CD4-positive, CD25-positive, alpha-beta regulatory T cell (primary cell): ENCODE measurements at places on chromosomes 1 and 21. TPM values are rescaled to one million over a fixed set of nuclear protein-coding genes. Genes with fewer than 3 reads are reported as not detected.

DNA sequence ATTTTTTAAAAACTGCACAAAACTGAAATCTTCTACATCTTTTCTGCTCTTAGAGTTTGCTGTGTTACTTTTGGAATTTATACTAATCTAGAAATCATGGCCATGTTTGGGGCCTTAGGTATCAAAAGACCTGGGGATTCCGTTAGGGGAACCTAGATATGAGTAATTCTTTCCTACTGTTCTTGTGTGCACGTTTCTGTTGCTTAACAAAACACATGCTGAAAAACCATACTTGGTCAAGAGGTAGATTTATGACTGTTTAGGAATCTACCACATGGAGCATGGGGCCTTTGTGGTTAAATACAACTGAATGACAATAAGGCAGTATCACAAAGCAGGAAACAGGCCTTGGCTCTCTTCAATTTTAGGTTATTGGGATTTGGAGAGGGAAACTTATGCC is 291.9 kb upstream of the USP25 start:
- no peak for DNase-seq

DNA sequence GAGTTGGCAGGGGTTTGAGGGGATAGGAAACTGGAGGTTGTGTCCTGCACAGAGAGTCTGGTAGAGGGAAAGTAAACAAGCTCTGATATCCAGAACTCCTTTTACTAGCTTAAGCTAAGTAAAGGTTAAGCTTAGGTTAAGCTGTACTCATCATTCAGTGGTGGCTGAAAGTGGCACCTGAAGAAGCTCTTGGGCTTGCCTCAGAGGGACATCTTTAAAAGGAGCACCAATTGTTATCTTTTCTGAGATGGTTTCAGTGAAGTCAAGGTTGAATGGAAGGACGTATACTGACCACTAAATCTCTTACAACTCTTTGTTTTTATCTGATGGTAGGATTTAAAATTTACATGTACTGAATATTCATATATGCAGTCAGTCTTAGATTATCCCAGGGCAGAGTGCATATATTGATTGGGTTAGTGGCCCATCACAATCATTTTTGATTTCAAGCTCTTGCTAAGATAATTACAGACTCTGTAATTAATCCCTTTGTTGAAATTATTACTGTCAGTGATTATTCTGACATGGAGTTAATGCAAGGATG is 43.3 kb downstream of the S1PR1 start:
- DNase-seq, result no peak

DNA sequence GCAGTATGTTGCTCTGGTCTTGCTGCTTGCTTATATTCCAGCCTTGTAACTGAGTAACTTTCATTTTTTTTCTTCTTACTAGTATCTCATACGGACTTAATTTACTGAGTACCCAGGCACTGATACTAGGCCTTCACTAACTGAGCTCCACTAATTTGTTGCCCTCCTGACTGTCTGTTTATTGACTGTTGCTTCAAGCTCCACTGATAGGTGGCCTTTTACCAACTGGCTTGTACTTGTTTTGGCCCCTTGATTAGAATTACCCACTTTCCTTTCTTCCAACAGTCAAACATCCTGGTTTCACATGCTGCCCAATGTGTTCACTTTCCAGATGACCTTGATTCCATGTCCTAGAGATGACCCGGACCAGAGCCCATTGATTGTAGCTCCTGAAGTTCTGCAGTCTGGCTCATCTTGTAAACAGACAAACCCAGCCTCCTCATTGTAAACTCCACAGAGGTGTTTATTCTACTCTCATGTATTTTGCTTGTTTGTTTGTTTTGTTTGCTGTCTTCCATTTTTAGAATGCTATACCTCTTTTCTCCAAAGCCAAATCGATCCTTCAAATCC is 27.7 kb downstream of the RGS1 start:
- DNase-seq, result no peak

DNA sequence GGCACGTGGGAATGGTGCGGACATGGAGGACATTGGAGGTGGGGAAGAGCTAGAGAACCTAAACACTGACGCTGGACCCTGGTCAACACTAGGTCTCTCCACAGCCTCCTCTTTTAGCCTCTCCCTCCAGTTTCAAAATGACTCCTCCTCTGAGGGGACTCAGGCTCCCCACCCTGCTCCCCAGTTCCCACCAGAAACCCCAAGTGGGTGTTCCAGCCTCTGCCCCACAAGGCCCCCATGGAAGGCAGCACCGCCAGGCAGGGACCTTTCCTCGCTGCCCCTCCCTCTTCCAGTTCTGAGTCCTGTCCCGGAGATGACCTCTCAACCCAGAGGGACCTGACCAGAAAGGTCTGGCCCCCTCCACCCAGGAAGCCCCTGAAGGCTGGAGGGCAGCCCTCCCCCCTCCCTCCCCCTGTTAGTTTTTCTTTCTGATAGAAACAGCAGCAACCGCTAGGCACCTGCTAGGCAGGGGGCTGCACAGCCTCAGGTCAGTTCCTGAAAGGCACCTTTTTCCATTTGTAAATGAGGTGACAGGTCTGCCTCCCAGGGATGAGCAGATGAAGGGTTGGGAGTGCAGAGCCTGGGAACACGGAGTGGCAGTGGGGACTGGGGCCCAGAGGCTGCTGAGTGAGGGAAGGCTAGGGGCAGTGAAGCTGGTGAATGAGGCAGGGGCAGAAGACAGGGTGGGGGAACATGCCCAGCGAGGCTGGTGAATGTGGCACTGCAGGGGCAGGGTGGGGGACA is 9.3 kb upstream of the ITGB2 start:
- DNase-seq, result no peak

GRCh38 chr1:94122201-94122970 is 1.4 kb upstream of the ABCA4 start:
- no peak for DNase-seq

- no peak for DNase-seq
Measured at GRCh38 chr1:15504436-15504835, 19.6 kb downstream of the CASP9 start.

DNA sequence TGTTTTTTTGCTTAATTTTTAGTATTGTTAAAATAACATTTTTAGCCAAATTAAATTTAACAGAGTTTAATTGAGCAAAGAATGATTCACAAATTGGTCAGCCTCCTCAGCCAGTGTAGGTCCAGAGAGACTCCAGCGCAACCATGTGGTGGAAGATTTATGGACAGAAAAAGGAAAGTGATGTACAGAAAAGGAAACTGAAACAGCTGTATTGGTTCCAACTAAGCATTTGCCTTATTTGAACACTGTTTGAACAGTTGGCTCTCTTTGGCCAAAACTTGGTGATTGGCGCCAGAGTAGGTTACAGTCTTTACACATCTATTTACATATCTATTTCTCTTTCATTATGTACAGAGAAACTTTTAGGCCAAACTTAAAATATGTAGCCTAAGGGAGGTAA is 19.4 kb downstream of the RPS6KC1 start:
- peak; percentile 50 for DNase-seq

DNA sequence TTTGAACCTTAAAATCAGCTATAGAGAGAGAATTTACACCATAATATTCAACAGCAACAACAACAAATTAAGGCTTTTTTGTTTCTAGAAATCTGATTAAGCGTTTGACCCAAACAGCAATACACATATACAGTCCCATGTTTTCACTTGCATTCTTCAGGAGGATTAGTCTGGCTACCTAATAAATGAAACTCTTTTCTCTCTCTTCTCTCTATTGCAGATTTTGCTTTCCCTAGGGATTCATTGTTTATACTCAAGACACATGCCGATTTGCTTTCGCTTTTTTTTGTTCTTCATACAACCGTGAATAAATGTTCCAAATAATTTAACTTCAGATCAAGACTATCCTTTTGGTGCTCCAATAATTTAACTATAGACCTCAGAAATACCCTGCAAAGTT is 162.4 kb upstream of the PTBP2 start:
- no peak for DNase-seq

- DNase-seq, result no peak
Measured at GRCh38 chr1:174165471-174166137, 6.3 kb downstream of the RABGAP1L start.

- DNase-seq, result no peak
Measured at GRCh38 chr1:54249819-54250435, 50.0 kb downstream of the MRPL37 start.

DNA sequence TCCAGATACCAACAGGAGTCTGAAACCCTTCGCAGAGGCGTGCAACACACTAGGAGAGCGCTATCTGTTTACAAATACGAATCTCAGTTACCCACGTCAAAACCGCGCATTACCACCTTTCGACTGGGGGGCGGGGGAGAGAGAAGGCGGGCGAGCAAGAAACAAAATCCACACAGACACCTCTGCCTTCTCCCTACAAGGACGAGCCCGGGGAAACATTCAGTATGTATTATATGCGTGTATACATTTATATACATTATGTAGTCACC is 722 bp downstream of the TUT4 start:
- peak; percentile 84 for DNase-seq

- no peak for DNase-seq
Measured at GRCh38 chr1:181416268-181416860, 67.0 kb upstream of the CACNA1E start.

DNA sequence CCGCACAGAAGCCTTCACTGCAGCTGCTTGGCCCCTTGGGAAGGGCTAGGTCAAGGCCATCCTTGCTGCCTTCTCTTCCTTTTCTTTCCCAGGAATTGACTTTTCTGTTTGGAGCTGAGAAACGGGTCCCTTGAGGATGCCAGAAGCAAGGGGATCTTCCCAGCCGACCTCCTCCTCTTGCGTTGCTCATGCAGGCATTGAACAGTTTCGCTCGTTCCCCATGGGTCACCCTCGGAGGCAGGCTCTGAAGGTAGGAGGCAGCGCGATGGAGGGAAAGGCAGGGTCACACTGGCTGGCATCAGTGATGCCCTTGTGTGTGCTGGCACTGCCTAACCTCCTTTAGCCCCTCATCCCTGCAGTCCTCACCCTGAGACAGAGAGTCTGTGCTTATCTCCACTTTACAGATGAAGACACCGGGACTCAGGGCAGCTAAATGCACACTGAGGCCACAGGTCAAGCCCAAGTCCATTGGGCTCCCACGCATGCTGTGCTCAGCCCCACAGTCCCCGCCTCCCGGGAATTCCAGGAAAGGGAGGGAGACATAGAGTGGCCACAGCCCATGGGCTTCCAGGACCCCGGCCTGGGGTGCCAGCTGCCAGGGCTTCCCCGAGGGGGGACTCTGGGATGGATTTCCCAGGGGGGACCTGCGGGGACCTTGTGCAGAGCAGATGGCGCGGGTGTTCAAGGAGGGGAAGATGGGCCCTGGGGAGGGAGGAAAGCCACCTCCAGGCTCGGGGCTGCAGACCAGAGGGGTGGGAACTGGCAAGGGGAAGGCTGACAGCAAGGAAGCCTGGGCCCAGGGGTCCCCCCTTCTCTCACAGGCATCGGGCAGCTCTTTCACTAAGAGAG is 90.2 kb downstream of the SPSB1 start:
- no peak for DNase-seq

- no peak for DNase-seq
Measured at GRCh38 chr1:2412773-2413494, 570 bp upstream of the PEX10 start.

- no peak for DNase-seq
Measured at GRCh38 chr1:22721122-22721873, 10.7 kb downstream of the EPHB2 start.

GRCh38 chr1:228309326-228310067 is 97.1 kb downstream of the TRIM11 start:
- DNase-seq, result no peak

GRCh38 chr1:166221316-166221715 is 54.5 kb upstream of the FAM78B start:
- DNase-seq, result no peak

DNA sequence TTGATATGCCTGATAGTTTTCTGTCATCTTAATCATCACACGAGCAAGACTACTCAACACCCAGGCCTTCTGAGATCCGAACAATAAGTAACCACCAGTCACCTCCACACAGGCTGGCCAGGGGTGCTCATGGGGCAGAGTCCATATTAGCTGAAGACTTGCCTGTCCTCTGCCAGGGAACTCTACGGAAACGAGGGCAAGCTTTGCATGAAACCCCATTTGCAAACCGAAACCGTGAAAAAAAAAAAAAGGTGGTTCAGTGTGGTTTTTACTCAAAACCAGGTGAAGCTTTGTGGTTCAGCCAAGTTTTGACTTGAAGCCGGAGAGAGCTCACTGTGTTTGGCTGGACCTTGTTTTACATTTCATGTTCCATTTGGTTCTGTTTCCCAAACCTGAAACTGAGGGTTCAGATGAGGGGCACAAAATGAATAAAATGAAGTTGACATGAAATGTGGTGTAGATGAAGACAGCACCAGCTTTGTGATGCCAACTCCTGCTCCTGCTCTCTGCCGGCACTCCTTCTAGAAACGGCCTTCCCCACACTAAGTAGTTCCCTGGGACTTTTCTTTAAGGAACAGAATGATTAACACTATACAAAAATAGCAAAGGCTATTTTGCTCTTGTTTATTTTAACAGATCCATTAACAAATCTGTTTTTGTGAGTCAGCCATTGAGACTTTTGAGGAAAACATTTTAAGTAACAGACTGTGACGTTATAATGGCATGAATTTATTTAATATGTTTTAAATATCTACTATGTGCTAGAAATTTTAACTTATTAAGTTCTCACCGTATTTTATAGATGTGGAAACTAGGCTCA is 74.7 kb downstream of the RUNX1 start:
- peak; percentile 92 for DNase-seq

DNA sequence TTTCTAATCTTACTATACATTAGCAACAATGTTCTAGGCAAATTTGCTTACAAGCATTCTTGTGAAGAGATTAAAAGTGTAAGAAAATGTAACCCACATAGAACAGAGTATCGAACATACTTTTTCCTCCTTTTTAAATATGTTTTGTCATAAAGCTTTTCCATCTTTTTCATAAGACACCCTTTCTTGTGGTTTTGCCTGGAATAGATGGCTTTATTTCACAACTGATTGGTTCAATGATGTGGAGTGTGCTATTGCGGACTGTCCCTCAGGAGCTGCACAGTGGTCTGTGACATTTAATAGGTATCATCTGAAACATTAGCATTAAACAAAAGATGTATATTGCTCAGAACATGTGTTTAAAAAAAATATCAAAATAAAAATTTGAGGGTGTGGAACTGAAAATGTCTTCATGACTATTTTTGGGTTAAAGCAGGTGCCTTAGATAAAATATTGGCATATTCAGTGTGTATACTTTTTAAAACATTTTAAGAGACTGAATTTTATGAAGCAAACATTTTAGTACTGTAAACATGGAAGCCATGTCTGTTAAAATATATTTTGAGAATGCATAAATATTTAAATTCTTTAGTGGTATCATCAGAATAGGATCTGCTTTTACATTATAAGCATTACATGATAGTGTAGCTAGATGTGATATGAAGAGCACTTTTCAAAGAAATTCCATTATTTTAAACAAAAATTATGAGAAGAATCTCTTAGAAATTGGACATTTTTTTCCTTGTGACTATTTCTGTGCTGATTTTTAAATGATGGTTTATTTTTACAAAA is 48.3 kb upstream of the C1orf146 start:
- DNase-seq, result no peak

STMN1 gene
- 44.9 TPM for total RNA-seq

UTS2 gene
- 8.0 TPM for total RNA-seq

SDF4 gene
- total RNA-seq, result 165 TPM

LCE2B gene
- total RNA-seq, result not detected

WDR64 gene
- not detected for total RNA-seq

FAM177B gene
- not detected for total RNA-seq

LRRC38 gene
- total RNA-seq, result not detected

KCNT2 gene
- total RNA-seq, result not detected

MPZ gene
- 2.3 TPM for total RNA-seq

RGS16 gene
- 16.6 TPM for total RNA-seq
